ENCODE measurements at places on chromosomes 3 and 15.

- DNase-seq: no peak
Measured at GRCh38 chr15:76674883-76675282, 230.3 kb downstream of the SCAPER start.

- peak; percentile 82 for DNase-seq
Measured at GRCh38 chr15:74768771-74769342, 13.0 kb upstream of the CSK start.

- DNase-seq: no peak
Measured at GRCh38 chr3:165820671-165821123, 16.5 kb downstream of the BCHE start.

DNA sequence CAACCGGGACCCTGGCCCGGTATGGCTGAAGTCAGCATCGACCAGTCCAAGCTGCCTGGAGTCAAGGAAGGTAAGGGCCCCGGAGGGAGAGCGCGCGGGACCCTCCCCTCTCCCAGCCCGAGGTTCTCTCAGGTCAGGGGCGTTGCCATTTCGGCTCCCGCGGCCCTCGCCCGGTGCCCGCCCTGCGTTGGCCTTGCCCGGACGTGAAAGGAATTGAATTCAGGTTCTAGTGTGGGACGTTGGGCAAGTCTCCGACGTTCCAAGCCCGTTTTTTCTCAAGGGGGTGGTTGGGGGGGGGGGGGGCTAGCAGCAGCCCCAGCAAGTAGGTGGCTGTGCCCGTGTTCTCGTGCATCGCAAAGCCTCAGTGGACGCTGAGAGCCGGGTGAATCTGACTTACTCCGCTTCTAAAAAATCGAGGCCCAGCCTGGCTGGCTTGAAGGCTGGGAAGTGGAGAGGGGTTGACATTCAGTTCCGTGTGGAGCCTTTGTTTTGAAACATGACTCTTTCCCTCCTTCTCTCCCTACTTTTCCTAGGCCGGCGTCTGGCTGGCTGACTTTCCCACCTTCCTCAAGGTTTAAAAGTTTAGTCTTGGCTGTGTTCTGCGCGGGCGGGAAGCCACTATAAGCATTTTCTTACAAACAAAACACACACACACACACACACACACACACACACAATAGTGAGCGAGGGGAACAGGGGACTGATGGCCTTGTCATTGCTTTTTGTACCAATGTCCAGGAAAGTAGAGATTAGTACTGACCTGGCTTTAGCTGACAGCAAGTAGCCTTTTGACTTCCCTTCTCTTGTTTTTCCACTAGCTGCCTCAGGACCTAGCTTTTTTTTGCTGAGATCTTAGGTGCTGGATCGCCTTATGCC lies at the start of gene UTS2B:
UTS2B (minus strand) TSS at position 873 of the 876 bp plus-strand sequence. CDS start 48,337 bp downstream, outside the sequence.
- DNase-seq: no peak

GRCh38 chr3:34388830-34389229 lies 590.4 kb downstream of the PDCD6IP start:
- DNase-seq: no peak

GRCh38 chr3:133761605-133762484 lies 15.7 kb downstream of the TF start:
- DNase-seq: no peak

DNA sequence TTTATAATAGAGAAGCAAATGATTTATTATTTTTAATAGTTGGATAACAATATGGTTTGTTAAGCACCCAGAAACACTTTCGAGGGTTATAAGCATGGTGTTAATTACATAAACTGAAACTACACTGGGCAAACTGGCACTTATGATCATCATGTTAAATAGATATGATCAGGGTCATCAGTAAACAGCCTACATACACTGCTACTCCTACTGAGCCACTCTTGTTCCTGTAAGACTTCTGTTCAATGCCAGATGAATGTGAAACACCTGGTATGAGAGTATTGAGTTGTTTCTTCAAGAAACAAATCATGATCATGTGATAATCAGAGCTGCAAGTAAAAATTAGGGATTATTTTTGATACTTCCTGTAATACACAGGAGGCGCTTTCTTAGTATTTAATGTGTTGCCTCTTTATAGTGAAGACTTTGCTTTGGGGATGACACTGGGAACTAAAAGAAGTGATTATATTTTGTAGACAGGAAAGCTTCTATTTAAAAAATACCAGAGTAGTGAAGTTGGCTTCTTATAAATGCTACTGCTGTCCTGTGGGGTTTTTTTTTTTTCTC lies 32.3 kb upstream of the UTS2B start:
- no peak for DNase-seq

All from GM13976 (cell line).